Mesenchymal stem cell (in vitro differentiated cells and primary cell): ENCODE measurements at places on chromosomes 4 and X.

- no peak for DNase-seq
These were observed 65.8 kb upstream of the SLC4A4 start for GRCh38 chr4:71272976-71273375.

DNA sequence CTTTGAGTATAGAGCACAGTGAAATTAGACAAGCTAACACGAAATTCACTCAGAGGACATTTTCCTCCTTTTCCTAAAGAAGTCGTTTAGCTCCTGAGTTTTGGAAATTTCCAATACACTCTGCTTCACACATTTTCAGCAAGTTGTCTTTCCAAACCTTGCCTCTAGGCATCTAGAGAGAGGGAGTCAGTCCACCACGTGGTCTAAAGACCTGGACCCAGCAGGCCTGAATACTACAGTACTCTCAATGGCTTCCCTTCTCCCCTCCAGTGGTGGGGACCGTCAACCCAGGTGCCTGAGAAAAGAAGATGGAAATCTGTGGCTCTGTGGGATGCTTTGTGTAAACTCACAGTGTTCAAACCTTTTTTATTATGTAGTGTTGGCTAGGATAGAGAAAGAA is 13.9 kb upstream of the SCML2 start:
- DNase-seq, result no peak

GRCh38 chr4:113524505-113525186 is 236.9 kb downstream of the CAMK2D start:
- DNase-seq, result no peak

- DNase-seq, result peak; percentile 63
These were observed 15.8 kb upstream of the SFRP2 start for GRCh38 chr4:153804722-153805121.

GRCh38 chrX:22365460-22365859 is 92.7 kb downstream of the CBLL2 start:
- peak; percentile 24 for DNase-seq

GRCh38 chr4:55921093-55921492 is 27.7 kb upstream of the CEP135 start:
- no peak for DNase-seq

DNA sequence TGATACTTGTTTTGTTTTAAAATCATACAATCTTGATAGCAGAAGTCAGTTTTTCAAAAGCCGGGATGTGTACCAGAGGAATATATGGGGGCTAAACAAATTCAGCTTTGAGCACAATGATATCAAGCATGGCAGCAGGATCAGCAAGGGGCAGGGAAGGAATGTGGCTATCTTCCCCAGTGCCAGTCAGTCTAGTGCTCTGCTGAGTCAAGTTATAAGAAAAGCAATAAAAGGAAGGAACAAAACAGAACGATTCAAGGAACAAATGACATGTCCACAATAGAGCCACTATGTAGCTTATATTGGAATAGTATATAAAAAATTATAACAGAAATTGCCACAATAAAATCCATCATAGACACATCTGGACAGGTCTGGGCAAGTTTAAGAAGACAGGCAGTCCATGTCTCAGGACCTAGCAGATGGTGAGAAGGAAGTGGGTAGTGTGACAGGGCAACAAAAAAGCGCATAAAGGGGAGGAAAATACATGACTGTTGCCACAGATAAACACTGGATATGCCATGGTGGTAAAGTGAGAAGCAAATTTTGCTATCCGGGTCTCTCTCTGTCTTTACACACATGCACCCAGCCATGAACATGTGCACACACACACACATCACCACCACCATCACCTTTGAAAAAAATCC is 518.2 kb upstream of the HTR2C start:
- DNase-seq, result no peak

GRCh38 chrX:113514906-113515305 is 674.3 kb upstream of the AMOT start:
- DNase-seq, result no peak

DNA sequence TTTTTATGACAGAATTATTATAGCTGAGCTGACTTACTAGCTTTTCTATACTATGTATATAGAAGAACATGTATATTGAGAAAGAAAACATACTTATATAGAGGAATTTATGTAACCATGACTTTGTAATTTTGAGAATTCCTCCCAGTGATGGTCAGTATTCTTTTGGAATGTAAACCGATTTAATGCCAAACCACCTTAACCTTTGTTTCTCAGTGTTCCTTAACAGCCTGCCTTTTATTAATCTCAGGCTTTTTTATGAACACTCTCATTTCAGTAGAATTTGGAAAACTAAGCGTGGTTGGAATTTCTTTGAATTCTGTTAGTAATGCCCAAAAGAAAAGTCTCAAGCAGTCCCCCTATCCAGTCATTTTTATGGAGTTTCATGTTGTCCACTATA is 47.0 kb downstream of the MOSPD2 start:
- DNase-seq, result no peak

GRCh38 chr4:142449771-142450373 is 396.2 kb downstream of the INPP4B start:
- no peak for DNase-seq

- DNase-seq, result no peak
These were observed 116.2 kb downstream of the SMIM20 start for GRCh38 chr4:26030260-26030667.

DNA sequence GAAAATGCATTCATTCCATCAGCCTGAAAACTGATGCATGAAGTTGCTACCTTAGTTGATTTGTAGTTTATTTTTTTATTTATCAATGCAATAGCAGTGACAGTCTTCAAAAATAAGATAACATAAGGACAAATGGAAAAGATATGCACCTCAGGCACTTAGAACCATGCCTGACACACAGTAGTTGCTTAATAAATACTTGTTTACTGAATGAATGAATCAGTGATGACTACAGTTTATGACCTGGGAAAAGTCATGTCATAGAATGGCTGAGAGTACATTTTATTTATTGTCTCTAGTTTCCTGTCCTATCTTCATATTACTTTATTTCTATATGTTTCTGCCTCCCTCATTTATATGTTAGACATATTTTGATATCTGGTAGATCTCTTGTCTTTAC is 171.8 kb downstream of the TLL1 start:
- no peak for DNase-seq

GRCh38 chr4:39729557-39729956 is 31.6 kb downstream of the UBE2K start:
- no peak for DNase-seq

DNA sequence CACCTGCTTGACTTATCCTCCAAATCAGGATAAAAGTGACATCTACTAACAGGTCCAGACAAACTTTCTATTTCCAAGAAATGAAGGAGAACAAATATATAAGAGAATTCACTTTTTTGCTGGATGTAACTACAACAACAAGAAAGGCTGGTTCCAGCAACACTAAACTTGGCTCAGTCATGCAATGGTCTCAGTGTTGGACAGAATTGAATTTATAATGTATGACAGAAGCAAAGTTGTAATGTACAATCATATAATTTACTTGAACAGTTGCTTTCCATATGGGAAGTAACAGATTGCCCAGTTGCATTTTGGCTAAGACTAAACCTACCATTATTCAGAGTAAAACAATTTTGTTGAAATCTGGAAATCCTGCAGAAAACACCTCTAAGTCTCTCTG is 183.3 kb upstream of the INTU start:
- DNase-seq, result no peak

DNA sequence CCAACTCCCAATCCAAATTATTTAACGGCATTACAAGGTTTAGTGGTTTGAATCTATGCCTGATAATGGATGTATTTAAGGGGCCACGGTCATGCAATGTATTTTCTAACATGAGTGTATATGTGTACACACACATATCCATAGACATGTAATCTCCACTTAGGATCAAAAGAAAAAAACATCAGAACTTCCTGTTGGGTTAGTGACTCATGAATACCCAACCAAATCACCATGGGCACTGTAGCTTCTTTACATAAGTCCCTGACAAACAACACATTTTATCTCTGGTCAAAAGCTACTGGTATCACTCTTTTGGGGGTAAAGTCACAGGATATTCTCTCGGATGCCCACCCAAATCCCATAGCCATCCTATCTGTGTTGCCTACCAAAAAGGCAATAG is 36.5 kb upstream of the TFDP3 start:
- DNase-seq, result peak; percentile 65

DNA sequence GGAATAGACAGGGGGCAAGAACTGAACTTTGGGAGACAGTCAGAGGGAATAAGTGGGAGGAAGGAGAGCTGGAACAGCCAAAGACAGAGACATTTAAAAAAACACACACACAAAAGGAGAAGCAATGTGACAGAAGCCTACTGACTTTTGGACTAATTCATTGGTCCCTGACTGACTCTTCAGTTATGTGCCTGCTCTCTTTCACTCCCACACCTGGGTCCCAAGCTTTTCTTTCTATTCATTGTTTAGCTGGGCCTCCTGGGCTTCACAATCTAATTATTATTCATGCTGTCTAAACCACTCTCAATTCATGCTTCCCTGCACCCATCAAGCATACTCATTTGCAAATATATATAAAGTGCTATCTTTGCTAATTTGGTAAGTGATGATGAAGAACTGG is 139.2 kb upstream of the IRS4 start:
- no peak for DNase-seq
